ENCODE measurements at places on chromosomes 13 and 19.

DNA sequence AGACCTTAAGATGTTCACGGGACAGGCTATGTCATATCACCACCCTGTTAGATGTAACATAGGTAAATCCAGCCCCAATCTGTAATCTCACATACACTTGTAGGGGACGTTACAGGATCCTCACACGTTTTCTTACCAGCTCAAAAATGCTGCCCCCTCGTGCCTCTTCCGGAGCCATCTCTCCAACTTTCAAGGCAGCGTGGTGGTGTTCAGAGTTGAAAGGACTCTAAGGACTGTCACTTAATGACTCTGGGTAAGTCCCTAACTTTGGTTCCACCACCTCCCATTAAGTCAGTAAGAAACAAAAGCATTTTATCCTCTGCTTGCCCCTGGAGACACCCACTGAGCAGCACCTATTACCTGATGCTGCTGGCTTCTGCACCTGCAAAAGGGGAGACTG is 4.4 kb downstream of the MED26 start:
- no peak for DNase-seq

DNA sequence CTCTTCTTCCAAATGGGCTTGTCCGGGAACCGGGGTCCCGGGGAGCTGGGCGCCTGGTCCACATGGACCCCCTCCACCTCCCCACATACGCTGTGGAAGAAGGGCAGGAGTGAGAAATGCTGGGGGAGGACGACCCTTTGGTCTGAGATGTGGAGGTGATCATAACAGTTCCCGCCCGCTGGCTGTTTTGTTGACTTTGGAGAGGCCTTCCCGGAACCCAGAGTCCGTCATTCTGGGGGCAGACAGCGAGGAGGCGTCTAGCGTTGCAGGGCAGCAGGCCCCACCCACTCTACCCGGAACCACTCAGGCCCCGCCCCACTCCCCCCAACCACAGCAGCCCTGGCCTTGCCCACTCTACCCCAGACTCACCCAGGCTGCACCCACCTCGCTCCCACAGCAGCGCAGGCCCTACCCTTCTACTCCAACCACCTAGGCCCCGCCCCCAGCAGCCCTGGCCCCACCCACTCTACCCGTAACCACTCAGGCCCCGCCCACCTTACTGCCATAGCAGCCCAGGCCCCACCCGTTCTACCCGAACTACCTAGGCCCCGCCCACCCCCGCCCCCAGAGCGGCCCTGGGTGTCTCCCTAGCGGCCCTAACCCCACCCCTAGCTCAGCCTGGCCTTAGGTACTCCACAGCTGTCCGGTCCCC is 7.1 kb downstream of the GPR108 start:
- DNase-seq, result no peak

DNA sequence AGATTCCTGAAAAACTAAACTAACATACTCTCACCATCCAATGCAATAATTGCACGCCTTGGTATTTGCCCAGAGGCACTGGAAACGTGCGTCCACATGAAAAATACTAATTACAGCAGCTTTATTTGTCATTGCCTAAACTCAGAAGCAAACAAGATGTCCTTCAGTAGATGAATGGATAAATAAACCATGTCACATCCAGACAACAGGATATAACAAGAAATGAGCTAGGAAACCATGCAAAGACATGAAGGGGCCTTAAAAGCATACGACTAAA is 25.0 kb downstream of the ELL start:
- no peak for DNase-seq

DNA sequence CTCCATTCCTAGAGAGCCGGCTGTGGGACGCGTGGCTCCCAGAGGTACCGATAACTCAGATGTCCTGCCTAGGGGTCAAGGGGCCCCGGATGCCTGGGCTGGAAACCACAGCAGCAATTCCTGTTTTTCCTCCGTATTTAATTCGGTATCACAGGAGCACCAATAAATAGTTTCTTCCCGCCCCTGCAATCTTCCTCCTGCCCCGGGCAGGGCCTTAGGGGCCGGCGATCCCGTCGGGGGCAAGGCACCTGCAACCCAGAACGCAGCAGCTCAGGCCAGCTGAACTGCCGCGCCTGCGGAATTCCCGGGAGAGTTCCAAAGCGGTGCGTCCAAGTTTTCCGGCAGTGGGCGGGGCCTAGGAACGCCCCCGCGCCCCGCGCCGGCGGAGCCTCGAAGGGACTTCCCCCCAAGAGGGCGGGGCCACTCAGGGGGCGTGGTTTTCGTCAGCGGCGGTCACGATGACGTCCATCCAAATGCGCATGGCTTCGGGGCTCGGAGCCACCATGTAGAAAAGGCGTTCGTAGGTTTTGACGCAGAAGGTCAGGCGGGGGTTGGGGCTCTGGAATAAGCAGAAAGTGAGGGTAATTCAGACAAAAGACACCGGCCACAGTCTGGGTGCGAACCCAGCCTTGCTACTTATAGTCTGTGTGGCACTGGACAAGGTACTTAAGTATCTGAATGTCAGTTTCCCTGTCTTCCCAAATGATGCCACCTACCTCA is 9.7 kb upstream of the LYPD3 start:
- peak; percentile 95 for DNase-seq

GRCh38 chr13:43687038-43687437 is 99.7 kb downstream of the ENOX1 start:
- no peak for DNase-seq

DNA sequence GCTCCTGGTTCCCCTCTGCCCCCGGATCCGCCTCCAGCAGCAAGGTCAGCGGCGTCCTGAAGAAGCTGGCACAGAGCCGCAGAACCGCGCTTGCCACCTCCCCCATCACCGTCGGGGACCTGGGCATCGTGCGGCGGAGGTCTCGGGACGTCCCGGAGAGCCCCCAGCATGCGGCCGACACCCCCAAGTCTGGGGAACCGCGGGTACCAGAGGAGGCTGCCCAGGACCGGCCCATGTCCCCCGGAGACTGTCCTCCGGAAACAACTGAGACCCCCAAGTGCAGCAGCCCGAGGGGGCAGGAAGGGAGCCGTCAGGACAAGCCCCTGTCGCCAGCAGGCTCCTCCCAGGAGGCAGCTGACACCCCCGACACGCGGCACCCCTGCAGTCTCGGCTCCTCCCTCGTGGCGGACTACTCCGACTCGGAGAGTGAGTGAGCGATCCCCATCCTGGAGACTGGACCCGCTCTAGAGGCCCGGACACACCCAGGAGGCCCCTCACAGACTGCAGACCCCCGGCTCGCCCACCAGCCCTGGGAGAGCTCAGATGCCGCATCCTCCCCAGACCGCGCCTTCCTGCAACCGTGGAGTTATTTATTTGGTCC is 1.6 kb upstream of the MRI1 start:
- no peak for DNase-seq

DNA sequence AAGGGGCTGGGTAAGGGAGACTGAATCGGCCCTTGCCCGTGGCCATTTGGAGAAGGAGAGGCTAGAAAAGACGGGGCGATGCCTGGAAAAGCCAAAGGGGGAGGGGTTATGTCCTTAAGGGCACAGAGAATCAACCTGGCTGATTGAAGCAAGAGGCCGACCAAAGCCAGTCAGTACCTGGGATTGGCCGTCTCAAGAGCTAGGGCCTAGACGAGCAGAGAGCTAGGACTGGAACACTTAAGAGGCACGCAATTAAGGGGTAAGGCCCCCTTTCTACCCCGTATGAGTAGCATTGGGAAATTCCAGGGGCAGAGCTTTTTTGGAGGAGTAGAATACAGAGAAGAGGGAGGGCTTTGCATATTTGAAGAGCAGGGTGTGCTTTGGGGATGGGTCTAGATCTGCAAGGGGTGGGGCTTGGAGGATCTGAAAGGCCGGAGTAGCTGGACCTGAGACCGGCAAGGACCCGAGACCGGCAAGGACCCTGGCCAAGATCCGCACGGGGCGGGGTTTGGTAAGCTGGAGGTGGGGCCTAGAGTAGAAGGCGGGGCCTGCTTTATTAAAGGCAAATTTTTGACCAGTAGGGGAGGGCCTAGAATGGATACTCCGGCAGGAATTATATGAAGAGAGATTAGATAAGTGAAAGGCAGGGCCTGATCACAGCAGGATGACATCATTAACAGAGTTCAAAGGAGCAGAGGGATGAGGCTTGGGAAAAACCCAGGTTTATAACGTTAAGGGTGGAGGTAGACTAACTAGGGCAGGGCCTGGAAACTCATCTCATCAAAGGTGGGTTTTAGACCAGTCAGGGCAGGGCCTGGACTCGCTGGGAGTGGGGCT is 10.7 kb upstream of the CACNG6 start:
- DNase-seq, result peak; percentile 24

DNA sequence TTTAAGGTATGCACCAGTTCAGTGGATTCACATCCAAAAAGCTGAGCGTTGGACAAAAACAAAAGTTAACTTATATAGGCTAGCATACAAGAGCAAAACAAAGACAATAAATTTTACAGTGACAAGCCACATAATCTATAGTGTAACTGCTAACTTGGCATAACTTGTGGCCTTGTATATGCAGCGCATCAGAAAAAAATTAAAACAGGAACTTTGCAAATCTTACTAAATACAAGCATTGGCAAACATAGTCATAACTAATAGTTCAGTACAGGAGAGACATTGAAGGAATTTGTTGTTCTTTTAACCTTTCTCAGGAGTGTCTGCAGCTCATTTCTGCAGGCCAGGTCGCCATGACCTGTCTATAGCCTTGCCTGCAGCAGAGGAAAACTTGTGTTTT is 54.6 kb downstream of the OR10H4 start:
- DNase-seq, result no peak
